A172 (cell line): ENCODE measurements at places on chromosomes 7 and 10.

DNA sequence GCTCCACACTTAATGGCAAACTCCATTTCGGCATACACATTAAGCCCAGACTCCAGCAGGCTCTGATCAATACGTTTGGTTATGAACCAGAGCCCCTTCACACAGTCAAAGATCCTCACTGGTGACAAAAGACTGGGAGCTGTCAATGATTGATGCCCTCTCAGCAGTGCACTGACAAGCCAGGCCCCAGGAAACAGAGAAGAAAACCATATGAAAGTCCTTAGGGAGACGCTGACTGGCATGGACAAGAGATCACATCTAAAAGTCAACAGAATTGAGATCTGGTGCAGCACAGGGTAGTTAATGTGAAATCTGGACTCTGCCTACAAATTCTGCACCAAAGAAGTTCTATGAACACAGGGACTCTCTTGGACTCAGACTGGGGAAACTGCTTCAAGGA is 600.9 kb upstream of the NRP1 start:
- no peak for DNase-seq

- DNase-seq = no peak
Measured at GRCh38 chr10:127162841-127163240, 33.5 kb downstream of the INSYN2A start.

DNA sequence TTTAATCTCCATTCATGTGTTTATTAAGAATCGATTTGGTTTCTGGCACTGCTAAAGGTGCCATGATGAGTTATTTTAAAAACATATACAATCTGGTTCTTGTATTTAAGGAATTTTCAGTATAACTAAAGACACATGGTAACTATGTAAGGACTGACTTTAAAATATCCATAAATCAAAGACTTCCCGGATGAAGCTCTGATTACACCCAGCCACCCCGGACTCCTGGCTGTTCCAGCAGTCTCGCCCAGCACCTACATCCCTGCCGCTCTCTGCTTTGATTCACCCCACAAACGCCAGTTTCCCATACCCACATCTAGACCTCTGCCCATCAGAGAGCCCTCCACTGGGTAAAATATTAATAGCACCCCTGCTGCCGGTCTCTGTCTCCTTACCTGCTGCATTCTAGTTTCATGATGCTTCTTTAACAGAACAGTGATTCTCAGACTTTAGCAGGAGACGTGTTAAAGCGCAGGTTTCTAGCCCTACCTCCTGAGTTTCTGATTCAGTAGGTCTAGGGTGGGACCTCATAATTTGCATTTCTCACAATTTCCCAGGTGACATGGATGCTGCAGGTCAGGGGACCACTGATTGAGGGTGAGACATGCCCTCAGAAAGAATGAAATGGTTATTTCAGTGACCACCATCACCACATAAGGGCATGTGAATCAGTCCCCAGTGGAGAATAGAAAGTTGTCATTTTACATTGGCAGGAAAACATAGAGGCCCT is 185.7 kb downstream of the KIAA1217 start:
- no peak for DNase-seq

- DNase-seq = no peak
Measured at GRCh38 chr7:95209788-95210187, 114.5 kb downstream of the PON1 start.

DNA sequence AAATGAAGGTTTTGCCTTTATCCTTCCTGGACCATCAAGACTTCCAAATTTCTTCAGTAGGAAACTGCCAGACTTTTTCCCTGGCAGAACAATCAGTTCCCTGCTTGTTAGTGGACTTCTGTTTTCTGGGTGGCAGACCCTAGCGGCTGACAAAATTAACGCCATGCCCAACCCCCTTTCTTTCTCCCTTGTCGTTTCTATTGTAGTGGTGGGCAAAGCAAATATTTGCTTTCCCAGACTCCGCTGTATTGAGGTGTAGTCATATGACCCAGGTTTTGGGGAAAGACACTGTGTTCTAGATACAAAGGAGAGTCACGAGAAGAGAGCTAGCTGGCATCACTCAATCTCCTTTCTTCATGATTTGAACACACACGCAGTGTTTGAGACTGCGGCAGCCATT is 7.7 kb downstream of the PON2 start:
- DNase-seq = no peak

DNA sequence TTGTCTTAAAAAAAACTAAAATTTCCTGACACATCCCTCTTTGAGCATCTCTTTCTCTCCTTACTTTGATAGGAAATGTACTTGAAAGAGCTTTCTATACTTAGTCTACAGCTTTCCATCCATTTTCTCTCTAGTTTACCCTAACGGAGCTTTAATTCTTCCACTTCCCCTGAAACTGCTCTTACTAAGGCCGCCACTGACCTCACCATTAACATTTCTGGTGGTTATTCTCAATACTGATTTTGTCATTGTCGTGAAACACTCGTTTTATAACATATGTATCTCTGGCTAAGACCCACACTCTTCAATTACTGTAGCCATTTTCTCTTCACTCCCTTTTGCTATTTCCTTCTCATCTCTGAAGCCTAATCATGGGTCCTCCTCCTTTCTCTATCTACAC is 262.0 kb upstream of the FERD3L start:
- DNase-seq = no peak

DNA sequence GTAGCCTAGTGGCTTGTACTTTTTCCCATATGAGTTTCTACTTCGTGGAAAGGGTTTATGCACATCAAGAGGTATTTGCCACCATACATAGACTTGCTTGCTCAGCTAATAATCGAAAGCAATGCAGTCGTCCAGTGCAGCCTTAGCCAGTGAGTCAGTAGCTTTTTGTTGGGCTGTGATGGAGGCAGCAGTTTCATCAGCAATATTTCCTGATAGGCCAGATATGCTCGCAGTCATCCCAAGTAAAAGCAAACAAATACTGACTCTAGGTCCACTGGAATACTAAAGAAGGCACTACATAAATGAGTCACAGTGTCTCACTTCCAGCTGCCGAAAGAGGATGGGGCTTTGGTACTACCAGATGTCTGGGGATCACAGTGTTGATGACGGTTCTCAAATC is 2.1 kb upstream of the BNIP3 start:
- DNase-seq = peak; percentile 72

DNA sequence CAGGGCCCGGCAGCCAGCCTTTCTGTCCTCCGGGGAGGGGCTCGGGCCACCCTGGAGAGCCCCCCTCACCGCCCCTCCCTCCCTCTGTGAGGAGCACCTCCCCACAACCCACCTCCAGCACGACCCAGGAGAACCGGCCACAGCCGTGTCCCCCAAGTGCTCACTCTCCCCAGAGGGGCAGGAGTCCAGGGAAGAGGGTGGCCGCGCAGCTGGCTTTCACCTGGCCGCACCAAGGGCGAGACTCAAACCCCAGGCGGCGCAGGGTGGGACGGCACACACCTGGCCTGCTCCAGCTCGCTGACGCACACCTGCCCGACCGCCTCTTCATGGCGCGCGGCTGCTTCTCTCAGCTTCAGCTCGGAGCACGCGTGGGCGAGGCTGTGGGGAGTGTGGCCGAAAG is 73.4 kb downstream of the CFAP46 start:
- no peak for DNase-seq

DNA sequence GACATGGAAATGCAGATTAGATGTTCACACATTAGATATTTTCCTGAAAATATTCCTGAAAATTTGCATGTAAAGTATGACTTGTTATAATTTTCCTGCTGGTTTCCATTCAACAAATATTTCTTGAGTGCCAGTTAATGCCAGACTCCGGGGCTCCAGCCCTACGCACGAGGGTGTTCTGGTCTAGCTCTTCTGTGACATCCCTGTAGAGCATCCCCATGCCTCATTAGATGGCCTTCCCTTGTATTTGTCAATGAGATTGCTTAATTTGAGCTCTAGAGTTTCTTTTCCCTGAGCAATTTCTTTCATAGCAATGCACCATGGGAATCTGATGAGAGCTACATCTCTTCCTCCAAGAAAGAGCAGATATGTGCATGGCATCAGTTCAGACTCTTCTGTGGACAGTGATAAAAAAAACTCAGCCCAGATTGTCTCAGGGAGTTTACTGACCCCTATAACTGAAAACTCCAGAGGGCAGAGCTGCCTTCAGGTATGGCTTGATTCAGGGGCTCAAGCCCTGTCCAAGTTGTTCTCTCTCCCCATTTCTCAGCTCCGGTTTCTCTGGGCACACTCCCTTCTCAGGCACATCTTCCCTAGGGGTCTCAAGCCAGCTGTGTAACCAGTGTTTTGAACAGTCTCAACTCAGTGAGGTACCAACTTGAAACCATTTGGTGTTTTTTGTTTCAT is 96.7 kb downstream of the PARP12 start:
- no peak for DNase-seq

DNA sequence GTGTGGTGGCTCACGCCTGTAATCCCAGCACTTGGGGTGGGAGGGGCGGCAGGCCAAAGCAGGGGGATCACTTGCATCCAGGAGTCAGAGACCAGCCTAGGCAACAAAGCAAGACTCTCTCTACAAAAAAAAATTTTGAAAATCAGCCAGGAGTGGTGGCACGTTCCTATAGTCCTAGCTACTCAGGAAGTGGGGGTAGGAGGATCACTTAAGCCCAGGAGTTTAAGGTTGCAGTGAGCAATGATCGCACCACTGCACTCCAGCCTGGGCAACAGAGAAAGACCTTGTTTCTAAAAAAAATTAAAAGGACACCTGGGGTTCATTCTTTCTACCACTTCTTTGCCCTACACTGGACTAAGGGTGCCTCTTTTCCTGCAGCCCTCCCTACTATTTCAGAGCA is 15.1 kb downstream of the WAPL start:
- DNase-seq = no peak

DNA sequence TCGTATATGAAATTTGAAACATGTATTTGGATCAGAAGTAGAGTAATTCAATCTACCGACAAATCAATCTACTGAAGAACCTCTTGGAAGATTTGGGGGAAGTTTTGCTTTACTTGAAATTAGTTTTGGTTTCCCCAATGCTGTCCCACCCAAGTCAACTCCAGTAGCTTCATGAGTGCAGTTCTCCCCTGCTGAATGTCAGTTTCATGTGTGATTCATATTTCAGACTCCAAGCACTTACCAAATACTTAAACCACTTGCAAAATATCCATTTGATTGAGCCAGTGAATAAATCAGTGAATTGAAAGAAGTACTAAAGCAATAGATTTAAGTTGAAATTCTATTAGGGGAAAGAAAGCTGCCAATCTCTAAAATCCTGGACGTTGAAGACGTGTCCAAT is 9.3 kb downstream of the CALML5 start:
- no peak for DNase-seq

DNA sequence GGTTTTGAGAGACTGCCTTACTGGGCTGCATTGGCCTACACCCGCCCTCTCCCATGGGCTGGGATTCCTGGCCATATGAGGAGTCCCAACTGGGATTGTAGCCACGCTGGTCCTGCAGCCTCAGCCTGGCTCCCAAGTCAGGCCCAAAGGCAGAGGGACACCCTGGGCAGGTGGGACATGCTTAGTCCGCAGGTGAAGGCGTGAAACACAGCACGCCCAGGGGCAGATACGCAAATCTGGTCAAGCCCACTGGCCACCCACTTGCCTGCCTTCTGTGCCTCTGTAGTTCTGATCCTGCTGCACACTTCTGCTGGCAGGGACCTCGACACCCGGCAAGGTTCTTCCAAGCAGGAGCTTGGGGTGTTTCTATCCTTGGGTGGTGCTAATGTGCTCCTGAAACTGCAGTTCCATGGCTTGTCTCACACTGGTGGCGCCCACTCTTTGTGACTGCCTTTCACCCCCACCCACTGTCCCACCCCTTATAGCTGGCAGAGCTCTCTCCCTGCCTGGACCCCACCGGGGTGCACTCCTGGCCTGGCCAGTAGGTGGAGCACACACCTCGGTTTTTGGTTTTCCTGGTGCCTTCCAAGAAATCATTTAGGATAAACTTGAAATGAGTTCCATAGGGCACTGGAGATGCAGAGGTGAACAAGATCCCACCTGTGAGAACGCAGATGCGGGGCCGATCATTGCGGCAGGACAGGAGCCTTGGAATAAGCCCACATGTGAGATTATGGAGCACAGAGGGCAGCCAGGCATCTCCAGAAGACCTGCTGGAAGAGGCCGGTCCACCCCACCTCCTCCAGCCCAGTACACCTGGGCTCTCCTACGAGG is 47.9 kb downstream of the MKI67 start:
- DNase-seq = peak; percentile 7

GRCh38 chr7:35697414-35698175 is 2.7 kb upstream of the HERPUD2 start:
- peak; percentile 85 for DNase-seq

DNA sequence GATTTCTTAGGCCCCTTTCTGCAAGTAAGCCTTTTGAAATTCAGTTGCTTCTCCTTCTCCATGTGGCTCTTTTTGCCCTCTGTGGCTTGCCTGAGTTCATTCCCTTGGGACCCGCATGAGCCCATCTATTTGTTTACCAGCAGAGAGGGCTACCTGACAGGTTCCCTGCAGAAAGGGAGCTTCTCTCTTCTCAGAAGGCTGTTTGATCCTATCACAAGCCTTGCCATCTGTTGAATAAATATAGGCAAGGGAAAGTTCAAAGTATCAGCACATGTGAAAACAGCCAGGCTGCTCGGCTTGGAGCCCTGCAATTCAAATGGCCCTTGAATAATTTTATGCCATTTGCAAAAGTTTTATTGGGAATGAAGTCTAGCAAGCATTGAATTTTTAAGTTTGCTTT is 720.2 kb upstream of the FZD8 start:
- no peak for DNase-seq

GRCh38 chr10:89332123-89332633 is 4.4 kb downstream of the IFIT3 start:
- DNase-seq = no peak

- DNase-seq = no peak
Measured at GRCh38 chr7:15937571-15937970, 251.1 kb upstream of the MEOX2 start.

DNA sequence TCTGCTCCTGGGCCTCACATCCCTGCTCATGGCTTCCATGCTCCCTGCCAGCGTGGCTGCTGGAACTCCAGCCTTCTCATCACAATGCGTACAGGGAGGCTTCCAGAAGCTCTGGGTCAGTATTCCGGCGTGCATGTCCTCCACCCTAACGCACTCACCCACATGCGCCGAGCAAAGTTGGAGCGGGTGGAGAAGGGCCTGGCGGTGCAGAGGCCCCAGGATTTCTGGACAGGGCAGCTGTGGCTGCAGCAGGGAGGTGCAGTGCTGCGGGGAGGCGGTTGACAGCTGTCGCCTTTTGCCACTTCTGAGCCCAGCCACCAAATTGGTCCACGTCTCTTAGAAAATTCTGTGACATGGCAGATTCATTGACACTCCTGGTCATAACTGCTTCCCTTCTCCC is 33.6 kb upstream of the FAM20C start:
- no peak for DNase-seq

- no peak for DNase-seq
Measured at GRCh38 chr10:78205457-78206016, 171.9 kb downstream of the RPS24 start.

DNA sequence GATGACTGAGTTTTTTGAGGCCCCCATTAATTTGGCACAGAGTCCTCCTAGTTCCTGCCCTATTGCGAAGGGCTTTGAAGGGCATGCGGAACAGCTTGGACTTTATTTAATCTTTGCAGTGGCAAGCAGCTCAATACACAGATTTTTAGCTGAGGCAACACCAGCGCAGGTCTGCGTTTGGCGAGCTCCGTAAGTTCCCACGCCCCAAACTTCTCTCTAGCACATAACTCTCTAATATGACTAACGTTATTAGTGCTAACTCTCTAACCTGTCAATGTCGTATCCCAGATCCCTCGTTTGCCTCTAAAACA is 366 bp upstream of the TAF3 start:
- DNase-seq = no peak
